ENCODE measurements at places on chromosomes 6 and 20.

DNA sequence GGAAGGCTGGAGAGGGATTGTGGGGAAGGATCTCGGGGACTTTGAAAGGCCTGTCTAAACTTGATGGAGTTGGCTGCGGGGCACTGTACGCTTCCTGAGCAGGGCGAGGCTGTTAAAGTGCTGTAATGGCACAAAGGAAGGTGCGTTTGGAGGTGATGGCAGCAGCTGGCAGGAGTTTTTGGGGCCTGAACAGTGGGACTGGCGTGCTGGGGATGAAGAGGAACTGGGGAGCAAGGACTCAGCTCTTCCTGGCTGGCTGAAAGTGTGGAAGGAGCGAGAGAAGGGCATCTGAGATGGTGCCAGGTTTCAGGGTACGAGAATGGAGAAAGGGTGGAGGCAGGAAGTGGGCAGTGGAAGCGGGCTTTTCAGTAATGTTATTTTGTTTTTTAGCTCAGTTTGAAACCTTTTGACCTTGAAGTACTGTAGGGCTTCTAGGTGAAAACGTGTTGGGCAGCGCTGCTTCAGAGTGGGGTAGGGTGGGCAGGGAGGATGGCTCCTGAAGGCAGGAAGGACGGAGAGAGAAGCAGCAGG, 8.0 kb downstream of the TMEM181 start:
- no peak for DNase-seq

GRCh38 chr6:25181350-25181724, 97.8 kb upstream of the CARMIL1 start:
- no peak for DNase-seq

- no peak for DNase-seq
Measured at GRCh38 chr6:108874470-108875160, 26.4 kb downstream of the ARMC2 start.

- peak; percentile 56 for DNase-seq
Measured at GRCh38 chr20:47113362-47114109, 218.9 kb downstream of the EYA2 start.

- no peak for DNase-seq
Measured at GRCh38 chr6:118705544-118706491, 54.4 kb upstream of the CEP85L start.

GRCh38 chr6:131754715-131755567, 44.1 kb upstream of the CTAGE9 start:
- no peak for DNase-seq

DNA sequence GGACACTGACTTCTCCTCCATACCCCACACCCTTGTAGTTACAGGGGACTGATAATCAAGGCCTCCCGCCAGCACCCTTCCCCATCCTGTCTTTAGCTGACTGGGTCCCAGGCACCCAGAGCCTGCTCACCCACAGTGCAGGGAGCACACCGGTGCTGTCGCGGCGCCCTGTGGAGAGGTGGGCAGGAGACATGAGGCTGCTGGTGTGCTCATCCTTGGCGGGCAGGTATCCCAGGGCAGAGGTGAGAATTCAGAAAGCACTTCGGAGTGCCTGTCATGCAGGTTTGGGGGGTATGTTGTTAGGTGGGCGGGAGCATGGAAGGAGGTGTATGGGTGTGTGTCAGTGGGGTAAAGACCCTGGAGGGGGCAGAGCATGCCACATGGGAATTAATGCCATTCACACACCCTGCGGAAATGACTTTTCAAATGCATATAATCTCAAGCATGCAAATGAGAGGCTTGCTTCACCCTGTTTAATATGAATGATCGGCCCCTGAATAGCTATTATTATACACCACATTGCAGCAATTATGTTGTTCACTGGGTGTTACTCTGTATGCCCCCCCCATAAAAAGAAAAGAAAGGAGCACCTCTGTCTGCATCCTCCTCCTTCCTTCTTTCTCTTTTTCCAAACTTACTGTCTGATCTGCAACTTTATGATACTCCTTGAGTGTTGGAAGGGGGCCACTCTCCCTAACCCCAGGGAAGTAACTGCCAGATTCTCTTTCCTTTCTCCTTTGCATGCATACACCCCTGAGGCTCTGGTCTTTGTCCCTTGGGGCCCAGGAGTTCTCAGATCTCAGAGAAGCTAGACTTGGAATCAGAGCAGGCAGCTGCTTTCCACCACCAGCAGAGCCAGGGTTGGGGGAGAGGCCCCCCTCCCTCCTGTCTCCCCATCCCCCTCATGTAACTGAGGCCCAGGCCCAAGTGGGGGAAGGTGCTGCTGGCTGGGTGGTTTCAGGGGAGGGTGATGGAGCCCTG, 16.0 kb downstream of the FOXP4 start:
- peak; percentile 55 for DNase-seq

- no peak for DNase-seq
Measured at GRCh38 chr6:31446481-31446880, 43.1 kb downstream of the MICA start.

DNA sequence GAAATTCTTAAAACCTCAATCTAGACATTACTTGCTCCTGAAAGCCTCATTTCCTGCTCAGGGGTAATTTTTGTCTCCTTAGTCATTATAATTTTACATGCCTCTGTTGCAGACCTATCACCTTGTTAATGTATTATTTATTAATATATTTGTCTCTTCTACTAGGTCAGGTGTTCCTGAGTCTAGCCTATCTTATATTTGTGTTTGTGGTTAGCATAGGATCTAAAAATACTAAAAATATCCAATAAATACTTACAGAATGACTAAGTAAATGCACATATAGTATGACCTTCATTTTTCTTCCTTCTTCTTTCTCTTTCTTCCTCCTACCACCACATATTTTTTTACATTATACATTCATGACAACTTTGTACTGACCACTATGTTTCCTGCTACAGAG, 268.9 kb upstream of the HS3ST5 start:
- DNase-seq = no peak

- no peak for DNase-seq
Measured at GRCh38 chr6:84249724-84250123, 22.3 kb upstream of the CEP162 start.

DNA sequence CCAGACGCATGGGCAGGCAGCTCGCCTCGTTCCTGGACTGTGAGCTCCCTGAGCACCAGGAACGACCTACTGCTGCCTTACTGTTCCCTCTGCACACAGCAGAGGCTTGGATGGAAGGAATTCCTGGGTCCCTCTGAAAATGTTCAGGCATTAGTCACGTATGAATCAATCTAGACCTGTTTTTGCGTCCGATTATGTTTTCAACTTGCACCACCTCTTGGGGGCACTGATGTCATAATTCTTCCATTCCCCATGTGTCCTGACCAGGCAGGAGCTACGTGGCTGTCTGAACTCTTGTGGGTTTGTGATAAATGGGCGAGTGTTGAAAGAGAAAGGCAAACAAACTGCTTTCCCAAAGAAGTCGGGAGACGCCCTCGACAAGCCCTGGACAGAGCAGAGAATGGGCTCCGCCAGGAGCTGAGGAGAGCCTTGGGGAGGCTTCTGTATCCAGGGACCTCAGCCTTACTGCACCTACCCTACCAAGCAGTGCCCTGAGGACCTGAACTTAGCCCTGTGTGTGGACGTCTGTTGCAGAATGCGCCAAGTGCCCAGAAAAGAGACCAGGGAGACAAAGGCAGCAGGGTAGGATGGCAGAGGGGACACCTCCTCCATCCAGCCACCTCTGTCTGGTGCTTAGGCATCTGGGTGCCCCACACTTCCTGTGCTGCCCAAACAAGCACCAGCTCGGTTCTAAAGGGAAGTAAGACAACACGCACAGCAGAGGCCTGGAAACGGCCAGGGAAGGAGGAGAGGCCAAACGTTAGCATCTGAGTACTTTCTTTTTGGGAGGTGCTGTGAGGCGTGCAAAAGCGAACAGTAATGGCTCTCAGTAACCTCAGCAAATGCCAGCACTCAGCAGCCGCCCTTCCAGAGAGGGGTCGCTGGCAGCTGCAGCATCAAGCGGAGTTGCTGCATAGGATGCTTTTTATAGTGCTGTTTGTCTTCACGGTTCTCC, 124.2 kb downstream of the LY86 start:
- no peak for DNase-seq

DNA sequence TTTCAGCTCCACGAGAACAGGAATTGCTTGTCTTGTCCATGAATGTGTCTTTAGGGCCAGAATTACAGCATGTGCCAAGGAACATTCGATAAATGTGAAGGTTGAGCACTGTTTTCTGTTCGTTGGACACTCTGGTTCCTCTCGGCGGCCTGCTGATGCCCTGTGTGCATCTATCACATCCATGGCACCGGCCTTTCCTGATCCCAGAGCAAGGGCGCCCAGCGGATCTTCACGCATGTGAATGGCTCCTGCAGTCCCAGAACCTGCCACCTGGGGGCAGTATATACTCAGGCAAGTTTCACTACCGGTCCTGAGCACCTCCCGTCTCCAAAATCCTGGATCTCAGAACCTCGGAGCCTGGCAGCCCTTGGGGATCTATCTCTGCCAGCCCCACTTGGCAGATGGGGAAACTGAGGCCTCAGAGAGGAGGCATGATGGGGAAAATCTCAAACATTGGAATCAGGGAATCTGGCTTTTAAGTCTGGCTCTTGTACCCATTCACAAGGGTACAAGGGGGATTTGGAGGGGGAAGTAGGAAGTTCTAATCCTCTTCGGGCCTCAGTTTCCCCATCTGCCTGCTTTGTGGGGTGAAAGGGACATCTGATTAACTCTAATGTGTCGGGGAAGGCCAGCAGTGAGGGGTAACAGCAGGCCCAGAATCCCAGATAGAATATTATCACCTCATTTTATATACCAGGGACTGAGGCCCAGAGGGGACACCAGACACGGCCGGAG, 4.3 kb upstream of the CEBPB start:
- DNase-seq = peak; percentile 96

GRCh38 chr6:111850295-111850937, 22.8 kb downstream of the FYN start:
- peak; percentile 73 for DNase-seq

DNA sequence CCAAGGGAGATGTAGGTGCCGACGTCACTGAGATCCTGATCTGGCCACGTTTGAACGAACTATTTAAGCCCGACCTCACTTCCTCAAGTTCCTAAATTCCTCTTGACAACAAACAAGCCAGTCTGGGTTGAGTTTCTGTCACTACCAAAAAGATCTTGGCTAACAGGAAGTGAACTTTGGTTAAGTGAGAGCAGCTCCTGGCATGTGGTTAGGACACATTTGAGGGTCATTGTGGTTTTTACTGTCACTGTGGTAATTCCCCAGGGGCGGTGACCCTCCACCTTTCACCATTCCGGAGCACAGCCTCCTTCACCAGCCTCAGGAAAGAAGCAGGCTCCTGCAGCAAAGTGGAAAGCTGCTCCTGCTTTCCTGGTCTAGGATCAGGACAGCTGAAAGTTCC, 43.1 kb upstream of the ZNF831 start:
- DNase-seq = no peak

- DNase-seq = no peak
Measured at GRCh38 chr6:125717120-125717731, 32.2 kb upstream of the HEY2 start.

DNA sequence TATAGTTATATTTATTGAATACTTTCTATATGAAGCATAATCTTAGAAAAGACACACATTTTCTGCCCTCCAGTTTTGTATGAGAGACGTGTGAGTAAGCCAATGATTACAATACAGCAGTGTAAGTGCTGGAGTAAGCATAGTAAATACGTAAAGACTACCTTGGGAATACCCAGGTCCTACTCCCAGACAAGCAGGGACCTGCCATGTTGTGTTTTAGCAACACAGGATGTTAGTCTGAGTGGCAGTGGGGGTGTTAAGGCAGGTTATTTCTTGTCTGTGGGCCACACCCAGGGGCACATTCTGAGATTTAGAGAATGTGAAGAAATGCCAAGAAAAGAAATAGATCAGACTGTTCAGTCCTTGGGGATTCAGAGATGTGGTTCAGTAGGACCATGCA, 34.3 kb upstream of the RNF144B start:
- no peak for DNase-seq

DNA sequence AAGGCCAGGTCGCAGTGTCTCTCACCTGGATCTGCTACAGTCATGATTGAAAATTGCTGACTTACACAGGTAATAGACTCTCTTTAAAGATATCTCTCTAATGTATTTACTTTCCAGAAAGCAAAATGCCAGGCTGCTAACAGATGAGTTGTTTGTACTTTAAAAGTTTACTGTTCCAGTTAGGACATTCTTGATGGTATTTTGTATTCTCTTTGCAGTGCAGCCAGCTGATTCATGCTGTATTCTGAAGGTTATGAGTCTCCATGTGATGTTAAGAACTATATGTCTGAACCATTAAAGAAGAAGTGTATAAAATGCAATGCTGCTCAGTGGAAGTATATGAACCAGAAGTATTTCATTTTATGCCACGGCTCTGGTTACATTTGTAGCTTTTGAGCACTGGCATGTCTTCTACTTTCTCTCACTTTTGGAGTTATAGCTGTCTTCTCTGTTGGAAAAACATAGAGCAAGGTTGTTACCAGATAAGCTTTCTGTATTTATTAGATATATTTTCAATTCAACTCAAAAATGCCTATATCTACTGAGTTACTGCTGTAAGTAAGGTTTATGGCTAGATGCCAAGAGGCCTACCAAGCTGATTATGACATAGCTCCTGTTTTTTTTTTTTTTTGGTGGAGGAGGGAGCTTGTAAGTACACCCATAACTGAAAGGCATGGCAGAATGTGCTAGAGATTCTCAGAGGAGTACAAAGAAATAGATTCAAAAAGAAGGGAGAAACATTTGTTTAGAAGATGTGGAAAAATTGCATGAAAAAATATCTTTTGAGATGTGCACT, 130.5 kb upstream of the MAN1A1 start:
- DNase-seq = no peak

DNA sequence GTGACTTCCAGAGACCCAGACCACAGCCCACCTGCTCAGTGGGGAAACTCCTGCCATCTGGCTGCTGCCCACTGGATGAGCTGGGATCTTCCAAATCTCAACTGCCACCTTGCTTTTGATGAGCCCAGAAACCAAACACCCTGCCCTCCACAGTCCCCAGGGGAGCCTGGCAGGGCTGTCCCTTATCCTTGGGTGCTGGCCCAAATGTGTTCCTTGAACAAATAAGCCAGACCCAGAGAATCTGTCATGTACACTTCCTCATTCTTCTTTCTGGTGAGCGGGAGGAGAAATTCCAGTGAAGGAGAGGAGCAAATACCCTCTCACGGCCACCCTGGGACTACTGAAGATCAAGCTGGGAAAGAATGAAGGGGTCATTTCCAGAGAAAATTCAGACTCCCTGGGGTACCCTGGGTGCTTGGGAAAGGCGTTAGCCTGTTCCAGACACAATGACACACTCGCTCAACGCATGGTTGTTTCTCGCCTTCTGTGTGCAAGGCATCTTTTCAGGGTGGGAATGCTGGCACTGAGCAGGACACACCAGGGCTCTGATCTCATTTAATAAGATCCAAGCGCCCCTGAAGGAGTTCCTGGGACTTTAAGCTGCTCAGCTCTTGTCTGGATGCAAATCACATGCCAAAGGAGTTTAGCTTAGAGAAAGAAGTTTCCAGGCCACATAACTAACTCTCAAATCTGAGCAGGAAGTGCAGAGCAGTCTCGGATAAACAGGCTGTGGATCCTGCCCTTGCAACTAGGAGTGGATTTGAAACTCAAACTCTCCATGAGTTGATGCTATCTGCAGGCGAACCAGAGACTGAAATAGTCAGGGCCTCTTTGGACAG, 38.5 kb downstream of the PXDC1 start:
- DNase-seq = peak; percentile 32

DNA sequence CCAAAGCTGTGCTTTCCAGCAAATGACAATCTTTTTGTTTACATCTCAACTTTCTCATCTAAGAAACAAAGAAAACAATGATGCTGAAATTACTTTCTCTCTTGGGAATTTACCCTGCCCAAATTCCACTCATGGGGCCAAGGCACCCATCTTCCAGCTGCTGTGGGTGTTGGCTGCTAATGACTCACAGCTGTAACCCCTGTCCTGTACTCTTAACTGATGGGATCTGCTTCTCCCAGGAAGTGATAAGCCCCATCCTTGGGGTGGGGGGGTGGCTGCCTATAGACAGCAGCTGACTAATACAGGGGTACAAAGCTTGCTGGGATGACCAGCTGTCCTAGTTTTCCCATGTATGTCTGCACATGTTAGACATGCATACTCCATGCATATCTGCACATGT, 938.6 kb downstream of the C6orf118 start:
- no peak for DNase-seq

Data from eye (tissue), 1 donor.